SHP77 treated with DMSO at 0.1 percent for 48 hours (cell line): ENCODE measurements at places on chromosomes 2 and 18.
A peak's percentile ranks its signal among the peaks of the same experiment; 100 is the strongest.

- DNase-seq = no peak
Observed at GRCh38 chr2:88053296-88053695, 2.3 kb downstream of the KRCC1 start.

DNA sequence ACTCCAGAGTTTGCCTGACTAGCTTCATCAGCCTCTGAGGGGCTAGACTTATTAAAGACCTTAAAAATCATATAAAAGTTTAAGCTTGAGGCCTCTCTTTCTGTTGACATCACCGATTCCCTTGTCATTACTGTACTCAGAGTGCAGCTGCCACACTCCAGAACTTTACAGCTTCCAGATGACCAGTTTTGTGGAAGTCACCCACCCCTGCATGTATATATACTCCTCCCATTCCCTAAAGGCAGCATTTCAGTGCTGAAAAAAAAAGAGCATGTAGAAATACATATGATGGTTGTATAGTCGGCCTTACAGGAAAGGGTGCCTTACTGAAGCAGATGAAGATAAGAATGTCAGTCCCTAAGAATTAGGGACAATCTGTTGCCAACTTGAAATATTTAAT, 117.3 kb downstream of the FEZ2 start:
- DNase-seq = no peak

DNA sequence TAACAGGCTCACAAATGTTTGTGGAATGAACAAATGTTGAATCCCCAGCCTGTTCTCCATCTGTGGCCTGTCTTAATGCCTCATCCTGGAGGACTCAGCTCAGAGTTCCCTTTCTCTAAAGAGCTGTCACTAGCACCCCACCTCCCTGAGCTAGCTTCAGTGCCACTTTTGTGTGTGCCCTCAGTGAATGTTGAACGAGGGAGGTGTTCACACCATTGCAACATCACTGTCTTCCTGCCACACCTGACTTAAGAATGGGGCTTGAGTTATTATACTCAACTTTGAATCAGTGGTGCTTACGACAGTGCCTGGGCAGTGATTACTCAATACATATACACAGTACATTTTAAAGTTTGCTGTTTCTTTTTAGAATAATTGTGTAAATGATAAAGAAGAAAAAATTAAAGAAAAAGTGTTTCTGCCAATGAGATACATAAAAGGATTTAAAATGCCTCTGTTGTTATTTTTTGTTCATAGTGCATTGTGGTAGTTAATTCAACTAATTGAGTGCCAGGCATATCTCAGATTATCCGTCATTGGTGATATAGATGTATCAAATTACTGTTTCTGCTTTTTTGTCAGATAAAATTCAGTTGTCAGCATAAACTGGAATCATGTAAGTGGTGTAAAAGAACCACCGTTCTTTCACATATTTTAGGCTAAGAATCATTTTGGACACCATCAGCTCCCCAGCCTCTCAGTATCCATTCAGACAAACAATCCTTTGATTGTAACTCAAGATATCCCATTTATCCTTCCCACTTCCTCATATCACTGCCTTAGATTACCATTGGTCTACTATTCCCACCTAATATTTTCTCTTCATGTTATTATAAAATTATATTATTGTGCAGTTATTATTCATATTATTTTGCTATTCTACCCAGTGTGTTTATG, 304.7 kb downstream of the PTPRM start:
- no peak for DNase-seq

DNA sequence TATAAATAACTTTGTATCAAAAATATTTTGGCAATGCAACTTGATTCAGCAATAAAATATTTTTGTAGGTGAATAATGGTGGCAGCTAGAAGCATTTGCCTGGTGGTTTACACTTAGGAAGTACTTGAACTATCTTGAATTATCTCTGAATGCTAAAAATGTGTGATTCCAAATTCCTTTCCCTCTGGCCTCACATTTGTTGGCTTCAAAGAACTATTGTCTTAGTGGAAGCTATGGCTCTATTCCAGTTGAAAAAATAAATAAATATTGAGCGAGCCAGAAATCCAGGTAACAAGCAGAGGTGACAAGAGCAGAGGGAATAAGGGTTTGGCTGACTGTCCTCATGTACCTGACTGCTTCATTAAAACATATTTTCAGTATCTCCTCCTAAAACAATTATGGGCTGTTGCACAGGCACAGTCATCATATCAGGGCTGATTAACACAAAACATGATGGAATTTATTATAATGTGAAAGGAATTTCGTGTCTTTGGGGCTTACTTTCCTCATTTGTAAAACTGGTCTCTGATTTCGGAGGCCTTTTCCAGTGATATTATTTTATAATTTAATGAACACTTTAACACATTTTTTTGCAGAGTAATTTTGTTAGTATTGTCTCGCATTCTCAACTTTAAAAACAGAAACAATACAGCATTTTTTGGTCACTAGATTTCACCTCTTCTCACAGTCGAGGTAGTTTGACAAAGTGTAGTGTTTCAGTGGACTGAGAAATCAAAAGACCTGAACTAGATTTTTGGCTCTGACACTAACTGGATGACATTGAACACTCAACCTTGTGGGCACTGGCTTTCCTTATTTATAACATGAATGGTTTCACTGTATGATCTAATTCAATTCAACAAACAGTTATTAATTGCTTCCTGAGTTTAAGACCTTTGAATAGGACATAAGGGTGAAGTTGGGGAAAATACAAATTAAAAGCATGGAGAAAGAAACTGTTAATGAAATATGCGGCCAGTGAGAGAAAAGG, 7.8 kb upstream of the CAVIN2 start:
- DNase-seq = no peak

DNA sequence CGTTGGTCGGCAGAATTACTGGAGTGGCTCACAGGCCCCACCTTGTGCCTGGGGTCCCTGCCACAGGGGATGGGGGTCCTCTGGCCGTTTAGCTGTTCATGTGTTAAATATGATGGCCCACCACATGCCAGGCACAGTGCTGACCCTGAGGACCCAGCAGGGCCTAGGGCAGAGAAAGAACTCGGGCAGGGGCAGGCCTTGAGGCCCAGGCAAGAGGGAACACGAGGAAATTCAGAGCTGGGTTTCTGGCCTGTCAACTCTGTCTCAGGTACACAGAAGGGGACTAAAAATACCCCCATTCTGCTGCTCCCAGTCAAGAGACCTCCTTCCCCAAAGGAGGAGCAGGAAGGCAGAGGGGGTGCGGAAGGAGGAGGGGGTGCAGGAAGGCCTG, 66.2 kb downstream of the DNMT3A start:
- no peak for DNase-seq

DNA sequence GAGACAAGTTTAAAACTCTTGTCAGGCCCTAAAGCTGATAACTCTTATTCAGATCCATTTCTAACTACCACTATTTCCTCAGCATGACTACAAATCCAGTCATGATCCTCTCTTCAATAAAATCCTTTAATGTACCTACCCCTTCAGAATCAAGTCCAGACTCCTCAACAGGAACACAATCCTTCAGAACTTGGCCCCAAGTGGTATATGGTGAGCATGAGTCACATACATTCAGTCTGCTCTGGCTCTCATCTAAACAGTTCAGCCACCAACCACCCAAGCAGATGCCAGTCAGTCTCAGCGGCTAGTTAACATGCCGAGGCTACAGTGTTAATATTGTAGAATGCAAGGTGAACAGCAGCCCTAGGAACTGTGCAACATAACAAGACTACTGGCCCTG, 9.7 kb downstream of the LMAN2L start:
- DNase-seq = no peak

DNA sequence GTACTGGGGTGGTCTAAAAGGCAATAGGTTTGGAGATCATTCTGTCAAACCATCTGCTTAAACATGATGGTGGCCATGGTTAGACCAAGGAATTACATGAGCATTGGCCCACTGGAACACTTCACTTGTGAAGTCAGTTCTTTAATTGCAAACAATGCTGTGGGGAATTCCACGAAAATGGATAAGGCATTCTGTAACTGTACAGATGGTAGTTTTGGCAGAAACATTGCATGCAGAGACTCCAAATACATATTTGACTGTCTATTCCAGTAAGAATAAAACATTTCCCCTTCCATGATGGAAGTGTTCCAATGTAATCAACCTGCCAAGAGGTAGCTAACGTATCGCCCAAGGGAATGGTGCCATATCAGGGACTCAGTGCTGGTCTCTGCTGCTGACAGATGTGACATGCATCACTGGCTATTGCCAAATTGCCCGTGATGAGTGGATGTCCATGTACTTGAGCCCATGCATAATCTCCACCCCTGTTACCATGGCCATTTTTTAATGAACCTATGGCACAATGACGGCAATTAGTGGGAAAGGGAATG, 417.9 kb downstream of the CDH7 start:
- DNase-seq = no peak

GRCh38 chr2:174844295-174844708, 80.0 kb upstream of the CHRNA1 start:
- no peak for DNase-seq

GRCh38 chr18:63342206-63342605, 22.6 kb upstream of the BCL2 start:
- no peak for DNase-seq

DNA sequence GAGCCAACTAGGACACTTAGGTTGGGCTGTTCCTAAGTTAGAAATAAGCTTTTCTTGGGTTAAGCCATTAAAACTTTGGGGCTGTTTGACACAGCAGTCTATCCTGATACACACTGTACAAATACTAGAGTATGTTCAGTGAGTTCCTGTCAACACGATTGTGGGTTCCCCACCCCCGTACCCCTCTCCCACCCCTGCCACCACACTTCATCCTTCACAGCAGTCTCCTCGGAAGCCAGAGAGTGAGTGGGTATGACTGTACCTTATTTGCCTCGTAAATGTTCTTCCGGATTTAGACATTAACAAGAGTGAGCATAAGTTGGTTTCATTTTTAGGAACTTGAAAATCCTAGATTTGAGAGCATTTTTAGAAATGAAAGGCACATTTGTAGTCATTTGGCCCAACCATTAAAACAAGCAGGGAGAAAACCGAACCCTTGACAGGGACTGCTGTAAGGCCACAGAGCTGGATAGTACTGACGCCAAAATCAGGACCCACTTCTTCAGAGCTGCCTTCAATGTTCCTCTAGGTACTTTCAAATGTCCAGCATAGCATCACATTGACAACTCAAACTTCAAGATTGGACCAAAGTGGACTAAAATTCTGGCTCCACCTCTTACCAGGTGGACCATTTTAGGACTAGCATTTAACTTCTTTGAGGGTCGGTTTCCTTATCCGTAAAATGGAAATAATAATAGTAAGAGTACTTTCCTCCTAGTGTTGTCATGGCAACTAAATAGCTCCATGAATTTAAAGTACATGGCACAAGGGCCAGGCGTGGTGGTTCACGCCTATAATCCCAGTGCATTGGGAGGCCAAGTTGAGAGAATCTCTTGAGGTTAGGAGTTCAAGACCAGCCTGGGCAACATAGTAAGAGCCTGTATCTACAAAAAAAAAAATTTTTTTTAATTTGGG, 166.3 kb upstream of the SERTAD2 start:
- no peak for DNase-seq

DNA sequence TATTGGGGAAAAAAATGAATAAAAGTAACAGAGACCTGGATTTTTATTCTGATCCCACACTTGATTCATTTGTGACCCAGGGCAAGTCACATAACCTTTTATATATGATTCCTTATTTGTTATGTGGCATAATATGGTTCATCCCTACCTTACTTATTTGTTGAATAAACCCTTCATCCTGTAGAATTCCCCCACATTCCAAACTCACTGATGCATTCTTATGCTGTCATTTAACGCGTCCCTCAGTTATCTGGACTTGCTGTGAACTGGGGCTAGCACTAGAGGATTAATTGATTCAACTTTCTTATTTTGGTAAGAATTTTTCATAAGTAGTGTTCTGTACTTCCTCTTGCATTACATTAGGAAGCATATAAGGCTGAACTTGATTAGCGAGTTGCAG, 384.7 kb upstream of the RAB12 start:
- no peak for DNase-seq

GRCh38 chr2:188102881-188103280, 188.8 kb upstream of the GULP1 start:
- no peak for DNase-seq

GRCh38 chr2:6784291-6784690, 81.4 kb downstream of the CMPK2 start:
- no peak for DNase-seq

GRCh38 chr2:44941551-44942234, at the start of gene SIX3:
TSS of gene SIX3 (plus strand) at chr2:44941702. CDS start at chr2:44942105, 403 bp downstream.
- DNase-seq = no peak

- DNase-seq = no peak
Observed at GRCh38 chr2:219254590-219255201, 978 bp upstream of the TUBA4A start.

GRCh38 chr2:64296140-64296480, 151.9 kb upstream of the PELI1 start:
- DNase-seq = no peak

DNA sequence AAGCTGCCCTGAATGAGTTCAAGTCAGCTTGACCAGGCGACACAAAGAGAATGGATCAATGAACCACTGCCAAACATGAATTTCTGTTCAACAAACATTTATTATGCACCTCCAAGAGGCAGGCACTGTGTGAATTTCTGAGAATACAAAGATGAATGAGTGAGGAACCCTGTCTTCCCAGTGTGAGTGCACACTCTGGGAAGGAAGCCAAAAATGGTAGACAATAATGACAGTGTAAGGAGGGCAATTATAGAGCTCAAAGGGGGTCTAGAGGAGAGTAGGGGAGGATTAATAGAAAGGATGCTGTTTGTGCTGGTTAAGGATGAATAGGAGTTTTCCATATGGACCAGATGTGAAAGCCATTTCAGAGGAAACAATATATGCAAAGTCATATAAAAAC, 213.4 kb downstream of the DCC start:
- no peak for DNase-seq

GRCh38 chr18:48229552-48229981, 179.6 kb downstream of the ZBTB7C start:
- no peak for DNase-seq

DNA sequence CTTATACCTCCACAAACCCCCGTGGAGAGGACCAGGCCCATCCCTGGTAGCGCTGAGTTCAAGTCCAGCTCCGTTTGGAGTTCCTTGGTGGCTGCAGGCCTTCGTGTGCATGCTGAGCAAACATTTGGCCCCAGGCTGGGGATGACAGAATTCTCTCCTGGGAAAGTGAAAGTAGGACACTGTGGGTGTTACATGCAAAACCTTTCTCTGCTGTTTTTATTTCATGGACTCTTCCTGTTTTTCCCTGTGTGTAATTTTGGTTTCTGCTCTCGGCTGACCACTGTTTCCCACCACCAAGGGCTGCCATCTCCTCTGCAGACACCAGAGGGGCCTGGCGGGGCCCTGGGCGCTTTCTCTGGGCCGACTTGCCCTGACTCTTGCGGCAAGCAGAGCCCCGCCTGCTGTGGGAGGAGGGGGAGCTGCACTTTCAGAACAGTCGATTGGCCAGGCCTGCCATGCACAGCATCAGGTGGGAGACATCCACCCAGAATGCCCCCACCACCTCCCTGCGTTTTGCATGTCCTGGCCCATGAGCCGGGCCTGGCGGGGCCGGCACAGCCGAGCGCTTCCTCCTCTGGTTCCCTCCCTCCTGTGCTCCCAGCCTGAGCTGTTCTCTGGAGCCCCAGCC, 102.4 kb downstream of the CABLES1 start:
- no peak for DNase-seq

DNA sequence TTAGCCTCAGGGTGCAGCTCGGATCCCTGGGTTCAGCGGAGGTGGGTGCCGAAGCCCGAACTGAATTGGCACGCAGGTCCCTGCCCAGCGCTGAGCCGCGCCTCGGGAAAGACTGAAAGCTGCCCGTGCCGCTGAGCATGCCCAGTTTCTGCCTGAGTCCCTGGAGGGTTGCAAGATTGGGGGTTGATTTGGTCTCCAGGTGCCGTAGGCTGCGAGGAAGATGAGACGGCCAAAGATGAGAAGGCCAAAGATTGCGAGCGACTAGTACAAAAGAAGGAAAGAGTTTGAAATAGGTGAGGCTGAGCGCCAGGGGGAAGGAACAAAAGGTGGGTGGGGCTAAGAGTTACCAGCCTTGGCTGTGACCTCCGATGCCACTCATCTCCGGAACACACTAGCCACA, 852 bp upstream of the KCNH7 start:
- DNase-seq = peak; percentile 56
